Putamen (tissue), 1 donor: ENCODE measurements at places on chromosomes 13 and 19.

GRCh38 chr13:38042771-38043170 is 173.2 kb upstream of the TRPC4 start:
- no peak for DNase-seq

- DNase-seq: no peak
Measured at GRCh38 chr19:47230054-47230920, 712 bp downstream of the BBC3 start.

GRCh38 chr13:43597599-43597945 is 189.2 kb downstream of the ENOX1 start:
- DNase-seq: no peak

DNA sequence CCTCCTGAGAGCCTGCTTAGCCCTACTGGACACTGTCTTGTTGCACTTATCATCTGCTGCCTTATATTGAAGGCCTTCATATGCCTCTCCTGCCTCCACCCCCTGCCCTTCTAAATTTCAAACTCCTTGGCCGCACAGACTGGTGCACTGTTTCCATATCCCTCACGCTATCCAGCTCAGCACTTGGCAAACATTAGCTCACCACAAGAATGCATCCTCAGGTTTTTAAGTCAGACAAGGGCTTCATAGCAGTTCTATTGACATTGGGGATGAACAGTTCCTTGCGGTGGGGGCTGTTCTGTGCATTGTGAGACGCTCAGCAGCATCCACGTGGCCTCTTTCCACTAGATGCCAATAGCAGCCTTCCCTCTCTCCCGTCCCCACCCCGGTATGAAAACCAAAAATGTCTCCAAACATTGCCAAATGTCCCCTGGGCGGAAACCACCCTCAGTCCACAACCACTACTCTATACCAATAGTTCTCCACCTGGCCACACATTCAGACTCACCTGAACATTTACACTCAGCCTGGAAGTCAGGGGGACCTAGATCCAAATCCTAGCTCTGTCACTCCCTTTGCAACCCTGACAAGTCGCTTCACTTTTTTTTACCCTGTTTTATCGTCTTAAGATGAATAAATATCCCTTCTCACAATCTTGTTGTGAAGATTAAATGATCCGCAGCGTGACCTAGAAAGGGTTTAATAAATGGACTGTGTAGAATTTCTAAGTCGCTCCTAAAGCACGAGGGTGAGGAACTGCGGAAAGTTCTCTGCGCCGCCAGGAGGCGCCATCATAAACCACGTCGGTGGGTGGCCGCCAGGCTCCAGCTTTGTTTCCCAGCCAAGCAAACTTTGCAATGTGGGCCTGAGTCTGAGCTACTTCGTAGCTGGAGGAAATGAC is 3.6 kb upstream of the CEACAM3 start:
- no peak for DNase-seq

GRCh38 chr19:39223703-39224279 is 19.7 kb upstream of the SYCN start:
- DNase-seq: no peak

DNA sequence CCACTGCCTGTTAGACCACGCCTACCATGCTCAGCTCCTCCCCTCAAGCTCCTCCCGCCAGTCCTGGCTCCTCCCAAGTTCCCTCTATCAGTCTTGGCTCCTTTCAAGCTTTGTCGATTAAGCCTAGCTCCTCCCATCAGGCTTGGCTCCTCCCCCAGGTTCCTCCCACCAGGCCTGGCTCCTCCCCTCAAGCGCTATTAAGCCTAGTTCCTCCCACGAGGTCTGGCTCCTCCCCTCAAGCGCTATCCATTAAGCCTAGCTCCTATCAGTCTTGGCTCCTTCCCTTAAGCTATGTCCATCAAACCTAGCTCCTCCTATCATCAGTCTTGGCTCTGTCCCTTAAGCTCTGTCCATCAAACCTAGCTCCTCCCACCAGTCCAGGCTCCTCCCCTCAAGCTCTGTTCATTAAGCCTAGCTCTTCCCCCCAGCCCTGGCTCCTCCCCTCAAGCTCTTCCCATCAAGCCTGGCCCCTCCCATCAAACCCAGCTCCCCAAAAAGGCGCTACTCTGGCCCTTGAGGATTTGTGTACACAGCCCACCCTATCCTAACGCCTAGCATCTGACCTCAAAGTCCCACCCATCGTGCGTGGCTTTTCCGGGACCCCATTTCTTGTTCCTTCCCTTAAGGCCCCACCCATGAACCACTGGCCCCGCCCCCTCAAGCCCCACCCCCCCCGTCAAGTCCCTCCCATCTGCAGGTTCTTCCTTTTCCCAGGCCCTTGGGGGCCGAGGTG is 10.0 kb downstream of the CAMSAP3 start:
- no peak for DNase-seq
